SW 1271 (cell line): ENCODE measurements at places on chromosomes 11 and 22.

GRCh38 chr22:30238136-30238535 is 8.4 kb downstream of the LIF start:
- no peak for DNase-seq

- DNase-seq = no peak
These were observed 202.1 kb upstream of the ARHGAP42 start for GRCh38 chr11:100484948-100485347.

GRCh38 chr11:94129512-94130297 is 1.1 kb downstream of the PANX1 start:
- DNase-seq = peak; percentile 69

- peak; percentile 70 for DNase-seq
These were observed 19.2 kb upstream of the MMP13 start for GRCh38 chr11:102974552-102975280.

DNA sequence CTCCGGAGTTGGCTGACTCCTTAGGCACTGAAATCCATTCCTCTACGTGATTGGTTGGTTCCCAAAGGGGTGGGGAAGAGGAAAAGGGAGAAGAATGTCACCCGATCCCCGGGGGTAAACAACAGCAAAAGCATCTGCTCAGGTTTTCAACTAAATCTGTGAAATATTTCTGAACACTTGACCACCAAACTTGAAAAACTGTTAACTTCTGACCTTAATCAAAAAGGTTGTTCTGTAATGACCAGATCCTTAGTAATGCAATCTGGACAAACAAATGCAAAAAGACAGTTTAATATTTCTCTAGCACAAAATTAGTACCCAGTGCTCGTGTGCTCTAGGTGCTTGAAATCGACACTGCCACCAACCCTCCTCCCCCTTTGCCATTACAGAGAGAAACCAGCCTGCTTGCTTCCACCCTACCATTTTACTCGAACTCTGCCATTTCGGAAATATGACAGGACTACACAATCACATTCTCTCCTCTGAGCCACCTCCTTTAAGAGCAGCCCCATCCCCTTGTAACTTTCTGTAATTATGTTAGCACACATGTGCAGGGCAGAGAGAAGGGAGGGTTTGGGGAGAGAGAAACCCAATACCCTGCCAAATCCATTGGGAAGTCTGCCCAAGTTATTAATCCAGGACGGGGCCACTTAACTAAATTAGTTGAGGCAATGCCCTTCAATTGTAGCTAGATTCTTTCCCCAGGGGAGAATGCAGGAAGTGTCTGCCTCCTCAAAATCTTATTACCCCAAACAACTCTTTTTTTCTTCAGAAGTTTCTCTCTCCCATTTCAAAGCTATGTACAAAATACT is 113.8 kb downstream of the RBFOX2 start:
- DNase-seq = no peak

GRCh38 chr22:35126993-35127392 is 61.0 kb downstream of the ISX start:
- DNase-seq = no peak

DNA sequence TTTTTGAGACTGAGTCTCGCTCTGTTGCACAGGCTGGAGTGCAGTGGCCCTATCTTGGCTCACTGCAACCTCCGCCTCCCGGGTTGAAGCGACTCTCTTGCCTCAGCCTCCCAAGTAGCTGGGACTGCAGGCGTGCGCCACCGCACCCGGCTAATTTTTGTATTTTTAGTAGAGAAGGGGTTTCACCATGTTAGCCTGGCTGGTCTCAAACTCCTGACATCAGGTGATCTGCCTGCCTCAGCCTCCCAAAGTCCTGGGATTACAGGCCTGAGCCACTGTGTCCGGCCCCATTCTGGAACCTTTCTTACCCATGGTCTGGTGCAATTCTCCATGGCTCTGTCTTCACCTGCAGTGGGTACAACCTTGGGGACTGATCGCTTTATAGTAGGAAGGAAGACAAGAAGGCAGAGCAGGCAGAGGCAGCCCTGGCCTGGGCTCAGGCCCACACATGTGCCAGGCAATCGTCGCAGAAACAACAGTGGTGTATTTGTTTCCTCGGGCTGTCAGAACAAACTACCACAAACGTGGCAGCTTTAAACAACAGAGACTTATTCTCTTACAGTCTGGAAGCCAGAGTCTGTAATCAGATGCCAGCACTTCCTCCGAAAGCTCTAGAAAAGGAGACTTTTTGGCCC is 4.0 kb upstream of the PTGDR2 start:
- no peak for DNase-seq

GRCh38 chr11:102576350-102576749 is 45.8 kb upstream of the MMP7 start:
- no peak for DNase-seq

GRCh38 chr11:68128682-68129327 is 7.6 kb upstream of the CHKA start:
- DNase-seq = no peak
